ENCODE measurements at places on chromosomes 1 and 21. TPM values are rescaled to one million over a fixed set of nuclear protein-coding genes. Genes with fewer than 3 reads are reported as not detected.

Gene CGN
- 18.3 TPM for total RNA-seq

Gene RHOU
- total RNA-seq, result 9.2 TPM

Gene ERICH3
- not detected for total RNA-seq

- no peaks in the 10 kb centered on the region for H3K27me3 ChIP-seq
- H3K4me1 ChIP-seq, result peaks cover 22% of the 10 kb centered on the region
- H3K27ac ChIP-seq, result peak overlapping the region; percentile 39
- no peak overlapping the region for H3K4me3 ChIP-seq
Observed at GRCh38 chr1:23984417-23985186, 4.5 kb upstream of the SRSF10 start.

DNA sequence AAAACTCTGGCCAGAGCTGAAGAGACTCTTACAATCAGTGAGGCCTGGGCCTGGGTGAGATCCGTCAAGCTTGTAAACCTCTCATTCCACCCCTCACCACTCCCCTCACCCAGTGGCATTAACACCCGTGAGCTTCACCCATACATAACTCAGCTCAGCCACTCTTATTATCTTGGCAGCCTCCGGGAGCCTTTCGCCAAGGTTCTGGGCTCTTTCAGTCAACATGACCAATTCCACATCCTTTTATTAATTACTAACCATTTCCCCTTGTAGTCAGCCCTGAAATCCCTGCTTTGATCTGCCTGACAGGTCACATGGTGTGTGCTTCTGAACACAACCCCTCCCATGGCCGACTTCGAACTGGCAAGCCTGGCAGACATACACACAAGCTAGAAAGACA, 134.8 kb downstream of the SETD4 start:
- no peaks in the 10 kb centered on the region for H3K36me3 ChIP-seq
- H3K4me3 ChIP-seq, result no peak overlapping the region
- no peak for DNase-seq
- no peaks in the 10 kb centered on the region for H3K27me3 ChIP-seq
- peaks cover 34% of the 10 kb centered on the region for H3K4me1 ChIP-seq

- no peak overlapping the region for H3K27ac ChIP-seq
- peaks cover 16% of the 10 kb centered on the region for H3K4me1 ChIP-seq
- H3K27me3 ChIP-seq, result no peaks in the 10 kb centered on the region
- H3K4me3 ChIP-seq, result no peak overlapping the region
Observed at GRCh38 chr1:202126426-202126825, 3.7 kb downstream of the GPR37L1 start.
